ENCODE measurements at places on chromosomes 3 and 15.

DNA sequence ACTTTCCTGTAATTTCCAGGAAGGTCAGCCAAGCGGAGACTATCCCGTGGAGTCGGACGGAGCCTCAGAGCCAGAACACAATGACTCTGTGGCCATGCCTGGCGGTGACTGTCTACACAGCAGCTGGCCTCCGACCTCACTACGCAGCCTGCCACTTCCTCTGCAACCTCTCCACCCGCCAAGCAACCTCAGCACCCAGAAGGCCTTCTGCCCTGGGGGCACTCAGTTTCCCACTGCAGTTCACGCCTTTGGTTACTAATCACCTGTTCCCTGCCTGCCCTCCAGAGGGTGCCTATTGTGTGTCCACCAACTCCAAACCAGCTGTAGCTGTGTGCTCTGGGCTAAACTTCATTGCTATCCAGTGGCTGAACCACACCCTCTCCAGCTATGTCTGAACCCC lies 44.0 kb downstream of the TM2D3 start:
- DNase-seq, result no peak

DNA sequence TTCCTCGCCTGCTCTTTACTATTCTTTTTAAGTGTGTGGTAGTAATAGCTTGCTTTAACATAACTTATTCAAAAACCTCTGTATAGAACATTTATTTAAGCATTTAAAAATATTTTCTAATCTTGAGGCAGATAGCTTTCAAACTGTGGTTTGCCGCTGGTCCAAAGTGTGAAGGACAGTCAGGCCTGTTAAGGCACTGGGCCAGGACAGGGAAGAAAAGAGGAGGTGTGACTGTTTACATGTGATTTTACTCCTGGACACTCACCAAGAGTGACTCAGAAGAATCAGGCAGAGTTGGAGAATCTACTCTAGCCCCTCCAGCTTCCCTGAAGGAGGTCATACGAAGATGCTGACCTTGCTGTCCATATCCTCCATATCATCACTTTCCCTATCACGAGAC lies 44.7 kb downstream of the CEP152 start:
- no peak for DNase-seq

- DNase-seq, result no peak
Measured at GRCh38 chr3:28467414-28467813, 118.8 kb upstream of the AZI2 start.

DNA sequence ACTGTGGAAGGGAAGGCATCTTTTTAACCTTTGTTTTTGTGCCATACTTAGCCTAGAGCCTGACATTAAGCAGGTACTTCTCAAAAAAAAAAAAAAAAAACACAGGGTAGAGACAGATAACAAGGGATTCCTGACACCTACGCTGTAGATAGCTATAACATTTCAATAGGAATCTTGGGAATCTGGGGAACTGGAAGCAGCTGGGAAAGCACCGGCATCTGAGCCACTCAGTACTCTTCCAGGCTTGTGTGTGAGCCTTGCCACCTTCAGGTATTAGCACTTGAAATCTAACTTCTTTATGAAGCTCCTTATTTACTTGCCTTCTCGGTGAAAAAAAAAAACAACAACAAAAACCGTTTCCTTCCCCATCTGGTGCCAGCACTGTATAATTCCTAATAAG lies 46.8 kb downstream of the PIK3CA start:
- DNase-seq, result no peak

GRCh38 chr15:48644467-48644826 lies 1.1 kb downstream of the FBN1 start:
- DNase-seq, result peak; percentile 26

DNA sequence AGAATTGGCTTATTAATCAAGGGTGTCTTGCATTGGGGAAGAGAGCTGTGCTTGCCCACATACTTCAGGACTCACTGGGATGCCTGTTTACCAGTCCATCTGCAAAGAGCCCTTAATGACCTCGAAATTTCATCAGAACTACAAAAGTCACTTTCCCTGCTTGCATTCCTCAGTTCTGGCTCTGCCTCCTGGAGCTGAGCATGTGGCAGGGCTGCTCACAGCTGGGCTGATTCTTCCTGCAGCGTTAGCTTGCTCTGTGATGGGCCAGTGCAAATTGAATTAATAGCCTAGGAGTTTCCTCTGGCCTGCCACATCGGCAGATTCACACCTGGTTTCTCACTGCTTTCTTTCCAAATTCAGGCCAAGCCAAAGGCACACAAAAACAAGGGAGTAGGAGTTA lies 108.9 kb downstream of the DUT start:
- DNase-seq, result peak; percentile 66

DNA sequence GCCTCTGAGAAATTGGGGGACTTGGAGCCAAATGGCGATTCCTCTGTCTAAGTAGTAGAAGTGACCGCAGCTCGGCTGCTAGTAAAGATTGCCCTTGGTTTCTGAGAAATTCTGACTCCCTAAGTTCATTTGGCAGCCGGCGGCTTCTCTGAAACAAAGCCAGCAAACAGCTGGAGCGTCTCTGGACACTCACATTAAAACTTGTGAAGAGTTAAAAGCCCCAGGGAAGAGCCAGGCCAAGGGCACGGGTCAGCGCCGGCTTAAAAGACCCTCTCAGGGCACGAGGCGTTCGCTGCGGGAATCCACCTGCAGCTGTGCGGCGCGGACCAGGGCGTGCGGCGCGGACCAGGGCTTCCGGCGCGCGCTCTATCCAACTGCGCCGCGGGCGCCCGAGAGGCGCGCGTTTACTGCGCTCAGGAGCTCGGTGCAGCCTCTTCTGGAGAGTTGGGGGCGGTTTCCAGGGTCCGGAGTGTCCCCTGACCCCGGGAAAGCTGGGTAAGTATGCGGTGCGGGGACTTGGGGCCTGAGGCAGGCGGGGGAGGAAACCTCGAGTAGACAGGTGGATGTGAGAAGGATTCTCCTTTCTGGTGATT lies at the start of gene COL6A5:
Gene COL6A5 (plus strand): TSS at position 186 of the 593 bp plus-strand sequence. CDS start 27,967 bp downstream, outside the sequence.
- no peak for DNase-seq

- no peak for DNase-seq
Measured at GRCh38 chr15:54520616-54521015, 542.4 kb downstream of the UNC13C start.

- no peak for DNase-seq
Measured at GRCh38 chr15:38650936-38651327, 86.3 kb upstream of the RASGRP1 start.

- DNase-seq, result no peak
Measured at GRCh38 chr3:43699864-43700263, 9.1 kb downstream of the ABHD5 start.

- no peak for DNase-seq
Measured at GRCh38 chr3:168977716-168978374, 685.7 kb downstream of the MECOM start.

GRCh38 chr15:92277776-92278175 lies 115.9 kb upstream of the ST8SIA2 start:
- DNase-seq, result no peak

DNA sequence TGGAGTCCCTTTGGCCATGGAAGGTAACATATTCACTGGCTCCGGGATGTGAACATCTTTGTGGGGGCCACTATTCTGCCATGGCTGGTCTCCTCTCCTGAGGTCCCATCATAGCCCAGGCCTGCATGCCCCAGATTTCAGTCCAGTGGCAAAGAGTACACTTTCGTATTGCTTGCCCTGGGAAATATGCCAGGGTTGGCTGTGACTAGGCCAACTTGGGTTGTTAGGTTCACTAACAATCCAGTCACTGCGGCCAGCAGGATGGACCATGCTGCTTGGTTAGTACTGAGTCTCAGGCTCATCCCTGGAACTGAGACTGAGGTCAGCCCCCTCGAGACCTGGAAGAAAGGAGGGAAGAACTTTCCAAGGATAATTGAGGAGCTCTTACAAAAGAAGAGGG lies 9.8 kb upstream of the EEFSEC start:
- no peak for DNase-seq

DNA sequence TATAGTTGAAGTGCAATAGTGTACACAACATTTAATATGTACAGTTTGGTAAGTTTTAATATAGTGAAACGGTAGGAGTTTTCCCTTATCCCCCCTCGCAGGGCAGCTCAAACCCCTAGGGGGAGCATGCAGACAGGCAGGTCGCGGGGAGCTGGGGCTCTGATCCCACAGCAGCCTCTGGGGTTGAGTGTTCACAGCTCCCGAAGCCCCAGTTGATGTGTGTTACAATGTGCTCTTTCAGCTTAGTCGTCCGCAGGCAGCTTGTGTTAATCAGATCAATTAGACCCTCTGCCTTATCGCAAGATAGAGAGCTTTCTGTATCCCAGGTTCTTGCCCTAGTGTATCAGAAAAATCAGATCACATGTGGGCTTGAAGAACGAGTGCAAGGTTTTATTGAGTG lies 143.1 kb upstream of the CHRNA7 start:
- DNase-seq, result no peak

GRCh38 chr15:70078578-70079417 lies 18.9 kb downstream of the TLE3 start:
- no peak for DNase-seq

GRCh38 chr15:68676011-68676605 lies 97.3 kb downstream of the CORO2B start:
- no peak for DNase-seq

GRCh38 chr3:114078126-114078525 lies 21.6 kb downstream of the QTRT2 start:
- no peak for DNase-seq

DNA sequence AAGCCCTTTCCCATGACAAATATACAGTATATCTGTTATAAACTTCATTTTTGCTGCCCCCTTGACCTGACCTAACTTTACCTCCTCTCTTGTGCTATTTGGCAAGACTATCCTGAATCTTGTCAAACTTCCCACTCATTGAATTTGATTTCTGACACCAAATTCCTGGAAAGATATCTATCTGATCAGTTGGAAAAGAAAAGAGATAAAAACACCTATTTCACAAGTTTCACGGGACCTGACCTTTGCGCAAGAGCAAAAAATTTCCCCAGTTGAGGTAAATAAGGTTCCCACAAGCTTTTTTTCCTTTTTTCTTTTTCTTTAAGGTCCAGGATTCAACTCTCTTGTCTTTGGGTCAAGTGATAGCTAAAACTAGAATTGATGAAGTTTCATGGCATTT lies 189.2 kb upstream of the LPP start:
- DNase-seq, result no peak

Data from AG08396 (cell line).